ENCODE measurements at places on chromosomes 11 and 22.

DNA sequence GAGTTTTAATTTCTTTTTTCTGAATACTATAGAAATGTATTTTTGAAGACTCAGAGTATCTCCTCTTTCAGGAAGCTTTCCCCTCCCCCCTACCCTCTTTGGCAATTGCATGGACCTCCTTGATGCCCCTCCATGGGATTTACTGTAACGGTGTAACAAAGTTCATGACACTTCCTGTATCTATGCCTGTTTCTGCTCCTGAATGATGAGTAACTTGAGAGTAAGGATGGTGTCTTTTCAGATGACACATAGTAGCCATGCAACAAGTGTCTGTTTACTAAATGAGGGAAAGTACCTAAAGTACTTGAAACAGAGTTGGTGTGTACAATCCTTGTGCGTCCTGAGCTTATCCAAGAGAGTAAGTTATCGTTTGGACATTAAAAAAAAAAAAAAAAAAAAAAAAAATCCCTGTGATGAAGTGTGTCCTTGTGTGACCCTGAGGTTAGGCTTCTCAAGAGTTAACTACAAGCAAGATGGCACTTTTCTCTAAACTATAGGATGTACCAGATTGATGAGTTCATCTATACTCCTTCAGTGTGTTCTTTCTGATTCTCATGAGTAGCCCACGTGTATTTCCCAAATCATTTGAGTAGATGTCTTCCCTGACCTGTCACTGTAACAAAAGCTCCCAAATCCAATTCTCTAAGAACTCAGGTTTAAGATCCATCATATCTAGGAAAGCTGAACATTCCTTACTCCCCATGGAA, 7.4 kb downstream of the ETS1 start:
- no peak for DNase-seq

DNA sequence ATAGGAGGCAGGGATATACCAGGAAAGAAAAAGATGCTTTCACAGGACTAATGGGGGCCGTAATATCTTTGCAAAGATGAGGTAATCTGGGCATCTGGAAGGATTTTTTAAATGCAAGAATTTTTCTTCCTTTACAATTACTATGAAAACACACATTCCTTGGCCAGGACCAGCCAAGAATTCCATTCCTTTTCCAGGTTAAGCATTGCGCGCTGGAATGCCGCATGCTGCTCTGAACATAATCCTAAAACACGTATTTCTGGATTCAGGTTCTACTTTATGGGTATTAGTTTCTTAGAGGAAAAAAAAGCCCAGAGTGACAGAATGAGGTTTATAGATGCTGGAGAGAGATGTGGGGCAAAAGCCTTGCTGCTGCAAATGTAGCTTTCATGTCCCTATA, 99.4 kb upstream of the SORL1-AS1 start:
- no peak for DNase-seq

DNA sequence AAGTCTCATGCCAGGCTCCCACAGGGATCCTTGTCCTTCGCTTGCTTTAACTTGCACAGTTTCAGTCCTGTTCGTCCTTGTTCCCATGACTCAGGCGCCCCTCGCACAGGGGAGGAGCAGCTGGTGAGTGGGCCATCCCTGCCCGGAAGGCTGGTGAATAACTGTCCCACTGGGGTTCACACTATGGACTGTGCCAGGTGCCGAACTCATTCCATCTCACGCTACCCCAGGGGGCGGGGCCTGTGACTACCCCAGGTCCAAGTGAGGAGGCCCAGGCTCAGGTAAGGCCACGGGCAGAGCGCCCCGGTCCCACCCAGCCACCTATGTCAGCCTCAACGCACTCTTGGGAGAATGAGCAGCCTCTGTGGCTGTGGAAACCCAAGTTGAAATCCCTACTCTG, 7.2 kb upstream of the CARD10 start:
- no peak for DNase-seq

- DNase-seq, result no peak
These were observed 4.1 kb downstream of the NUCB2 start for GRCh38 chr11:17280494-17281127.

DNA sequence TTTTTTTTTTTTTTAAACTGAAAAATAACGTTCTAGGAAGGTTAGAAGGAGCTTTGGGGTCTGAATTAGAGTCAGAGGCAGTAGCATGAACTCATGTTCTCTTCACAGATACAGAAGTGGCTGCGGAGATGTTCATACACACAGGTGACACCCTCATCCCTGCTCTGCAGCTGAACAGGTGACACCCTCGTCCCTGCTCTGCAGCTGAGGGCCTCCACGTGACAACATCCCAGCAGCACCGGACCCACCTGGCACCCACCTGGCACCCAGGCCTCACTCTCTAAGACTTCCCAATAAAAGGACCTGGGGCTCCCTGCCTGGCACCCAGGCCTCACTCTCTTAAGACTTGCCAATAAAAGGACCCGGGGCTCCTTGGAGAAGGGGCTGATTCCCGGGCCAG, 19.8 kb downstream of the DRD4 start:
- no peak for DNase-seq

DNA sequence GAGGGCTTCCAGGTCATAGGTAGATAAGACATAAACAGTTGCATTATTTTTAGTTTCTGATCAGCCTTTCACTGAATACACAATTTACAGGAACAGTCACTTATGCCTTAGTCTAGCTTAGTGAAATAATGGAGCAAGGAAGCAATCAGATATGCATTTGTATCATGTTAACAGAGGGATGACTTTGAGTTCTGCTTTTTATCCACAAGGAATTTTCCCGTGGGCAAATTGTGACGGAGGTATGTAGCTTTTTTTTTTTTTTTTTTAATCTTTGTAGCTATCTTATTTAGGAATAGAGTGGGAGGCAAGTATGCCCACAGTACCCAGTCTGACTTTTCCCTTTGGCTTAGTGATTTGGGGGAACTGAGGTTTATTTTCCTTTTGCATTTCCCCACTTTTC, 3.4 kb upstream of the NLRP10 start:
- DNase-seq, result no peak

GRCh38 chr11:58832056-58832645, 12.4 kb downstream of the GLYATL2 start:
- no peak for DNase-seq

GRCh38 chr11:44784436-44784760, 57.6 kb downstream of the TSPAN18 start:
- no peak for DNase-seq

- no peak for DNase-seq
These were observed 726.9 kb downstream of the BRD1 start for GRCh38 chr22:49100773-49101172.

DNA sequence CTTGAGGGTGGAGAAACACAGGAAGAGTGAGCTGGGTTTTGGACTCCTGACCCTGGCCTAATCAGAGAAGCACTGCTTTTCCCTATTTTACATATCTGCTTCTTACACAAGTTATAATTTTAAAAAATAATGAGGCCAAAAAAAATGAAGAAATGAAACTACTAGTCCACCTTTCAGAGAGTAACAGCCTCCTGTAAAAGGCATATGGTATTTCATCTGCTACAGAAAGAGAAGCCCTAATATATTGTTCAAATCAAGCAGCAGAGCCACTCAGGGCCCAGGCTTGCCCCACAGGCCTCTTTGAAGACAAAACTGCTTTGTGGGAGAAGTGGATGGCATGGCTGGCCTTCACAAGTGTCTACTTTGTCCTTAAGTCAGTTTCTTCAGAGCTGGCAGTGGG, 10.0 kb downstream of the DIXDC1 start:
- no peak for DNase-seq

All from stimulated activated CD4-positive, alpha-beta T cell treated with anti-CD3 and anti-CD28 coated beads, TNF-alpha, amount 100 ng/mL, for 4 hours (primary cell).